ENCODE measurements at places on chromosomes 12 and 14.

DNA sequence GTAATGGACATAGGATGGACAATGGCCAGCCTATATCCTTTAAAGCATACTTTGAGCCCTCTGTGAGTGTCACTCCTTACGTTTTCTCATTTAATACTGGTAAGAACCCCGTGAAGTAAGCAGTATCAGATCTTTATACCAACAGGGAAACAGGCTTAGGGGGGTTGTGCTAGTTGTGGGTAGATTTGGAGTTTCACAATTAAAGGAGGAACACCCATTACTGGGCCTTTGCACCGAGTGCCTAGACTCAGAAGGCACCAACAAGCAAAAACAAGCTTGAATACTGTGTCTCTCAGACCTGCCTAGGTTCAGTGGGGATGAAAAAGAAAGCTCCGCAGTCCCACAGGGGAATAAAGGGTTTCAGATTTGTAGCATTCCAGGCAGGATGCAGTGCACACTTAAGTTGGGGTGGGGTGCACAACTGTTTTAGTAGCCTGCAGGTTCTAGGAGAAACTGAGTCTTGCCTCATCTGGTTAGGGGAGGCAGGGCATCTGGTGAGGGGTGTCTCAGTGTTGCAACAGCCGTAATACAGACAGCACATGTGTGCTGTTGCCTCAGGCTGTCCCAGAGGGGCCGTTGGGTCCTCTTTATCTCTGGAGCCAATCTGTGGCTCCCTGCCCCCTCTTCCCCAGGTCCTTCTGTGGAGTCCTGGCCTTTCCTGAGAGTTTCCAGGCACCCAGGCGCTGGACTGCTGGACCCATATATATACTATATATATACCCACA lies 51.2 kb downstream of the IRAK3 start:
- DNase-seq: no peak

GRCh38 chr12:128052331-128052730 lies 214.6 kb upstream of the TMEM132C start:
- no peak for DNase-seq

DNA sequence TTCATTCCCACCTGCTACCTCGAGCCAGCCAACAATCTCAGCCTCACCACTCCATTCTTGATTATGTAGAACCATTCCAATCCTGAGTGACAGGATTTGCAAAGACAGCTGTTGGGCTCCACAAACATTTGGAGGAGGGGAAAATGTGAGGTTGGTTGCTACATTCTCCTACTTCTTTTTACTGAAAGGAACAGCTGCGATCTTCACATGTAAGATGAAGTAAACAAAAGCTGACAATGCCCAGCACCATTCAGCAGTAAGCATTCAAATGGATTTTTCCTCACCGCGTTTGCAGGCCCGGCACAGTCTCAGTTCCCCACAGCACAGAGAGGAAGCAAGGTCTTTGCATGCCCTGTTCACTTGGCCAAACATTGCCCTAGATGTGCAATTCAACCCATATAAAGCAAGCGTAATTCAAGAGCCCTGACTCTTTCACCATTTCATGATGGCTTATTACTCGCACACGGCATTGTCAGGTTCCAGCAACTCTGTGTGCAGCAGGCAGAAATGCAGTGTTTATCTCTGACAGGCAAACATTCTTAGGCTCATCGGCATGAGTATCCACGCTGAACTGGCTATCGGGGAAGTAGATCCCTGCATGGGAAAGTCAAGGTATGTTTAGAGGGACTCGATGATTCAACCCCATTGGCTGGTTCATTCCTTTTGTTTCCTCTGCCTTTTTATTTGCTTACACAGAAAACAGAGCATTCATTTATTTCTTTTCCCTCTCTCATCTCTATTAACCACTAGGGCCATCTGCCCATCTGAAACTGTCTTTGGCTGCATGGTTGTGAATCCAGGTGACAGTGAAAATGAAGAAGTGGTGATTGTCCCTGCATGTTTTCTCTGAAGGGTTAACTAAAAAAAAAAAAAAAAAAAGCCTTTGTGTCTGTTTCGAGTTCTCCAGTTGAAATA lies 236.1 kb upstream of the PLEKHG7 start:
- peak; percentile 40 for DNase-seq

DNA sequence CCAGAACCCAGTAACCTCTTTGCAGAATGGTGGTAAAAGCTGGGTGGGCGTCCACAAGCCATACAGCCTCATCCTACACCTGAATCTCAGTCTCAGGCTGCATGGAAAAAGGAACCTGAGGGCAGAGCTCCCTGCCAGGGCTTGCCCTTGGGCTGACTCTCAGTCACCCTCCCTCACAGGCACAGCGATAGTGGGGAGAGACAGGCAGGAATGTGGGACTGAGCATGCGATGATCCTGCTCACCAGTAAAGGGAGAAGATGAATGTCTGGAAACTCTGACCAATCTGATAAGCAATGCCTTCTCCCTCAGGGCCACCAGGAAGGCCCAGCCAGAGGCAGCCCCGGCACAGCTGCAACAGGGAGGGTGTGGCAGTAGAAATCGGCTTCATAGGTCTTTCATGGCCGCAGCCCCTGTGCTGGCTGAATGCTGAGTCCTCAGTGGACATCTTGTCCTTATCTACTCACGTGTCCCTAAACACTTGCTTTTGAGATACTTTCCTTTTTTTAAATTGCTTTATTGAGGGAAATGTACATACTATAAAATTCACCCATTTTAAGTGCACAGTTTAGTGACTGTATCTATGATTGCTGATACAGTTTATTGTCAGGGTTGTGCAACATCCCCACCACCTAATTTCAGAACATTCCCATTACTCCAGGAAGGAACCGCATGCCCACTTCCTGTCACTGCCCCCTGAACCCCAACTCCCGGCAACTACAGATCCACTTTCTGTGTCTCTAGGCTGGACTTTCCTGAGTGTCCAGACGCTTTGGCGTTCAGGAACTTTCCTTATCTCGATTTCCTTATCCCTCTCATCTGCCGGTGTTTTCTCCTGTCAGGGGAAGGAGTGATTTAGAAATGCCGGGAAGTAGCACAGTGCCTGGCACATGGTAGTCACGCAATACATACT lies 258.1 kb downstream of the PCNX1 start:
- DNase-seq: no peak

Measured in Right ventricle myocardium superior (tissue), 1 donor.